Neural crest cell (in vitro differentiated cells): ENCODE measurements at places on chromosomes 4 and X. TPM values are rescaled to one million over a fixed set of nuclear protein-coding genes. Genes with fewer than 3 reads are reported as not detected.

DNA sequence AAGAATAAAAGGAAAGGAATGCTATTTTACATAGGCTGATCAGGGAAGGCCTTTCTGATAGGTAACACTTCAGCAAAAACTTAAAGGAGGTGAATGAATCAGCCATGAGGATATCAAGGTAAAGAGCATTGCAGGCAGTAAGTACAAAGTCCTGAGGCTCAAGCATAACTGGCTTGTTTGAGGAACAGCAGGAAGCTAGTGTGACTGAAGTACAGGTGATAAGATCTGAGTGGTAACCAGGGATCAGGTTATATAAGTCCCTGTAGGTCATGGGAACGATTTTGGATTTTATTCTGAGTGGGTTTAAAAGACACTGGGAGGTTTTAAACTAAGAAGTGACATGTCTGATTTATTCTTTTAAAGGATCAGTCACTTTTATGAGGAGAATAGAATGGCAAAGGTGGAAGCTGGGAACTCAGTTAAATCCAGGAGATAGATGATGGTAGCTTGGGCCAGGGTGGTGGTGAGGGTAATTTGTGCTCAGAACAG lies 47.1 kb upstream of the THOC2 start:
- no peaks in the 10 kb centered on the region for H3K4me1 ChIP-seq
- H3K36me3 ChIP-seq, result no peaks in the 10 kb centered on the region
- H3K27me3 ChIP-seq, result no peaks in the 10 kb centered on the region
- DNase-seq, result no peak
- H3K4me3 ChIP-seq, result no peak overlapping the region
- H3K27ac ChIP-seq, result no peak overlapping the region

DNA sequence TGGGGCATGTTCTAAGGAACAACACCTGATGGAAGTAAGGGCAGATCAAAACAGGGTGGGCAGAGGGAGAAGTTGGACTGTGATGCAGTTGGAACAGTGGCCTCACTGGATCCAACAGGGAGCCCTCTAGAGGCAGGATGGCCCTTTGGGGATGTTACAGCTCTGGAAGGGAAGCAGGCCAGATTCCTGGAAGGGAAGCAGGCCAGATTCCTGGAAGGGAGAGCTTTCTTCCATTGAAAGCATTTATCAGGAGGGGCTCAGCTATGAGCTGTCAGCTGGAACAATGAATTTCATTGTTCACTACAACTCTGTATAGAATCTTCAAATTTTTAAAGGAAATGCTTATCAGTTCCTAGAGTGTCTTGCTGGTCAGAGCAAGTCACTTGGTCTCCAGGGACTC lies 17.7 kb downstream of the IL15 start:
- H3K27me3 ChIP-seq, result no peaks in the 10 kb centered on the region
- H3K4me1 ChIP-seq, result peaks cover 4% of the 10 kb centered on the region
- DNase-seq, result peak; percentile 16
- no peak overlapping the region for H3K27ac ChIP-seq
- no peak overlapping the region for H3K4me3 ChIP-seq

DNA sequence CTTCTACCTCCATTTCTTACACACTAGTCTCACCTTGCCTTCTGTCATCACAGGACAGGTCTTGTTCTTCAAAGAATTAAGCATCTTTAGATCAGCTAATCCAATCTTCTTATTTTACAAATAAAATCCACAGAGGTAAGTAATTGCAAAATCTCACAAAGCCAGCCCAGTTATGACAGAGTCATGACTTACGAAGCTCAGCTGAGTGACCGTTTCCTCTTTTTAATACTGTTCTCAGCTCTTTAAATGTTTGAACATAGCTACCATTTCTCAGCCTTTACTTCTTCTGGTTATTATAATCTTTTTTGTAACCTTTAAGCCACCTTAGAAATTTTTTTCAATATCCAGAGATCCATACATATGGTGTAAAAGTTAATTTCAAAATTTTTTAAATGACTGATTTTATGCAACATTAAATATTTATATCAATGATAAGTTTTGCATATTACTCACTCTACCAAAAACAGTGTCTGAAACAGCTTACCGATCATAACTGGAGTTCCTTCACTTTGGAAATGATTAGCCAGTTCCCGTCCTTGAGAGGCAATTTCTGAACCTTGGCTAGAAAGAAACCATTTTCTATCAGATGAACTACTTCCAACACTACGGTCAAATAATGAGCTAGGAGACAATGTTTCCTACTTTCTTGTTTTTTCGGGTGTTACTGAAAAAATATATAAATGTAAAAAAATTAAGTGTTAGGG lies 8.8 kb downstream of the ANKRD37 start:
- peaks cover 8% of the 10 kb centered on the region for H3K36me3 ChIP-seq
- DNase-seq, result no peak
- no peak overlapping the region for H3K27ac ChIP-seq
- no peak overlapping the region for H3K4me3 ChIP-seq
- H3K27me3 ChIP-seq, result no peaks in the 10 kb centered on the region
- H3K4me1 ChIP-seq, result no peaks in the 10 kb centered on the region

Gene CT55
- total RNA-seq, result 0.14 and 0.23 TPM in 2 replicates

- no peak for DNase-seq
- H3K27me3 ChIP-seq, result no peaks in the 10 kb centered on the region
- H3K4me1 ChIP-seq, result no peaks in the 10 kb centered on the region
- H3K4me3 ChIP-seq, result no peak overlapping the region
- no peaks in the 10 kb centered on the region for H3K36me3 ChIP-seq
These were observed 75.5 kb downstream of the ANXA10 start for GRCh38 chr4:168167714-168168284.

- DNase-seq, result no peak
- peaks cover 29% of the 10 kb centered on the region for H3K4me1 ChIP-seq
- no peaks in the 10 kb centered on the region for H3K36me3 ChIP-seq
- no peaks in the 10 kb centered on the region for H3K27me3 ChIP-seq
These were observed 103.0 kb upstream of the MAML3 start for GRCh38 chr4:140256941-140257340.
